CD14-positive monocyte (primary cell): ENCODE measurements at places on chromosomes 12 and 14.
A peak's percentile ranks its signal among the peaks of the same experiment; 100 is the strongest.

DNA sequence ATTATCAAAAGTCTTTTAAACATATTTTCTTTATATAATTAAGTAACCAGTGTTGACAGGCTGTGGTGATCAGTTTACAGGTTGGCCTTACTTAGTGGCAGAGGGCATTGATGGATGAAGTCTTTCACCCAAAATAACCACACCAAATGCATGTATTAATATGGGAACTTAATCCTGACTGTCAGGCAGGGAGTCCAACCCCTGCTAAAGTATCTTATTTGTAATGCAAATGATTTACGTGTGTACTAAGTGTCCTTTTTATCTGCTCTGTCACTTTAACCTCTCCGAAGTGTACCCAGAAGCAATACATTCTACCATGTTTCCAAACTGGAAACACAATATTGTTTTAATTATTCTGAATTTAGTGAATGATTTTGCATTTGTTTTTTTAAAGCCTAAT, 1.4 kb downstream of the MYBPC1 start:
- DNase-seq = no peak

GRCh38 chr14:64756712-64757111, 52.5 kb downstream of the PLEKHG3 start:
- no peak for DNase-seq

DNA sequence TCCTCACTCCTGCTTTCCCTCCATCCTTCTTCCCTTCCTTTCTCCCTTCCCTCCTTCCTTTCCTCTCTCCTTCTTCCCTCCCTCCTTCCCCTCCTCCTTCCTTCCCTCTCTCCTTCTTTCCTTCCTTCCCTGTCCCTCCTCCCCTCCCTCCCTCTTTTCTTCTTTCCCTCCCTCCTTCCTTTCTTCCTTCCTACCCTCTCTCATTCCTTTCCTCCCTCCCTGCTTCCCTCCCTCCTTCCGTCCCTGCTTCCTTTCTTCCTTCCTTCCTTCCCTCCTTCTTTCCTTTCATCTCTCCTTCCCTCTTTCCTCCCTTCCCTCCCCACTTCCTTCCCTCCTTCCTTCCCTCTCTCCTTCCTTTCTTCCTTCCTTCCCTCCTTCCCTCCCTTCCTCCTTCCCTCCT, 39.0 kb downstream of the NOS1 start:
- DNase-seq = no peak

DNA sequence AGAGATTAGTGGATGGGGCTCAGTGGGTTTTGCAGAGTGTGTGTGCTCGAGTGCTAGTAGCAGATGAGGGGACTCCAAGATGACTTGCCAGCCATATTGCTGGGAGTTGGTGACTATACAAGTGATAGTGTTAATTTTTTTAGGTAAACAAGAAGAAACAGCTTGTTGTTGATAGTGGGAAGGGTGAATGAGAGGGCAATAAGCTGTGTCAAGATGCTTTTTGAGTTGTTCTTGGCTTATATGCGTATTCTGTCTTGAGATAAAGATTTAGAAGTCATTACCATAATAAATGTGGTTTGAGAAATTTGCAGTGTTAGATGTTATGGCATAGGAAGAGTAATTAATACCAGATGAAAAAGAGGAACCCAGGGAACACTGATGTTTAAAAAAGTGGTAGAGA, 75.3 kb downstream of the RCOR1 start:
- no peak for DNase-seq

DNA sequence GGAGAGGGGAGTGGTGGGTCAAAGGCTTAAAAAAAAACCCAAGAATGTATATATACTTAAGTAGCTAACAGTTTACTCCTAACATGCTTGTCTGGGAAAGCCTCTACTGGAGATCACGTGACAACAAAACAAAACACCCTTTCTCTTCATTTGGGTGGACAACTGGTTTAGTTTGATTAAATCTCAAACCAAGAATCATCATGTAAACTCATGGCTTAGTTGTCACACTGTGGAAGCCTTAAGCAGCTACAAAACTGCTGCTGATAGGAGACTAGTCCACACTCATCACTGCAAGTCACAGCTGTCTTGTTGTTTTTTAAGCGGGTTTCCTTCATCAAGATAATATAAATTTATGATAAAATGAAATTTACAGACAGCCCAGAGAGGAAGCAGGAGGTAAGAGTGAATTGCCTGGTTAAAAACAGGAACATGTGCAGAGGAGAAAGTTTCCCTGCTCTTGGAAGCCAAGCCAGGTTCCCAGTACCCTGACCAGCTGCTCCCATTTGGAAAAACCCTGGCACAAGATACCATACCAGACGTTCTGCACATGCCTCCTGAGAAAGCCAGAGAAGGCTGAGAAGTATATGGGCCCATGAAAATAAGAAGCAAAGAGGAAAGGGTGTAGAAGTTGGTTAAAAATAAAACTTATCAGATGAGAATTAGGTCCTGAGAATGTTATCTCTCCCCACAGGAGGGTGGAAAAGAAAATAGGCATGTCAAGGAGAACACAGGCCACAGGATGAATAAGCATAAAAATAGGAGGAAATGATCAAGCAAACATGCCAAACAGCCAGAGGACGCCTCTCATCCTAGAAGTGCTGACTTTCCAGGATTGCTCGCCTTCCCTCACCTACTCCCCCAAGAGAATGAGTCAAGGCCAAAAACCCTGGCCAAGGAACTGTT, 34.0 kb downstream of the EGLN3 start:
- DNase-seq = no peak

GRCh38 chr12:34400986-34401658, 378.8 kb downstream of the ALG10 start:
- DNase-seq = no peak

- no peak for DNase-seq
These were observed 166.1 kb upstream of the E2F7 start for GRCh38 chr12:77231501-77231918.

GRCh38 chr14:64095620-64096019, 198.6 kb downstream of the ESR2 start:
- DNase-seq = no peak

DNA sequence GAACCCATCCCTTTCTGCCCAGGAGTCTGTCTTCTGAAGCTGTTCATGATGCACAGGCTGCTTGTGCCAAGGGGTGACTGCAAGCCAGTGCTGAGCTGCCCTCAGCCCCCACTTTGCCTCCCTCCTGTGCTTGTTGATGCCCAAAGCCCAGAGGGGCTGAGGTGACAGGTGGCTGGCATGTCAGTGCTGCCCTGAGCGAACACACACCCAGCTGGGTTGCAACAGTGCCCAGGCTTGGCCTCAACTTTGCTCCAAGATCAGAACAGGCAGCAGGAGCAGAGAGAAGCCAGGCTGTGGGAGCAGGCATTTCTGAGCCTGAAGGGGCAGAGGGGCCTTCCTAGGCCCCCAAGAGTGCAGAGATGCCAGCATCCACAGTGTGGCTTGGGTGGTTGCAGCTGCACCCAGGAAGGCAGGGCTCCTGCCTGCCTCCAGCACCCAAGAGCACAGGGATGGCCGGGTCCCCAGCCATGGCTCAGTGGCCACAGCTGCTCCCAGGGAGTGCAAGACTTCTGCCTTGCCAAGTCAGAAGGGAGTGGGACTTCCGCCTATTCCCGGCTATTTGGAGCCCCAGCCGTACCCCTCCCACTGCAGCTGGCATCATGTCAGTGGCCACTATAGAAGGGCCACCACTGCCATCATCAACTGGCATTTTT, 83.1 kb downstream of the SLC16A7 start:
- no peak for DNase-seq

- DNase-seq = no peak
These were observed 176.6 kb downstream of the FOXN3 start for GRCh38 chr14:89240414-89240813.

GRCh38 chr12:31323391-31324115, 2.4 kb downstream of the SINHCAF start:
- DNase-seq = peak; percentile 72

GRCh38 chr14:90620568-90621077, 195.6 kb downstream of the TTC7B start:
- no peak for DNase-seq

GRCh38 chr12:45351921-45352670, 136.2 kb downstream of the ANO6 start:
- no peak for DNase-seq

DNA sequence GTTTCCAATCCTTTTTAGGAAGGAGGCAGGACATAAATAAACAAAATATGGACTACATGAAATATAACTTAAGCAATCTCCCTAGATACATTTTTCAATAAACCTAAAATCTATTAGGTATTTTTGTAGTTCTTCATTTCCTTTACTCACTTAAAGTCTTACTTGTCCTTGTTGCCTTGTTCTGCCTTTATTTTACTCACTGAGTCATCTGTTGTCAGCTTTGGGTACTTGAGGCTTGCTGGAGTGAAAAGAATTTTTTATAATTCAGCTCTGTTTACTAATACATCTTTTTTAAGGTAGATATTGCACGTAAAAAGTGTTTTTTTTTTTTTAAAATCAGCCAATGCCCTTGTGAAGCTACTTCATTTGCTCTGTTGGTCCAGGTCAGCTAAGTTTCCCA, 216.2 kb downstream of the PELI2 start:
- peak; percentile 26 for DNase-seq

DNA sequence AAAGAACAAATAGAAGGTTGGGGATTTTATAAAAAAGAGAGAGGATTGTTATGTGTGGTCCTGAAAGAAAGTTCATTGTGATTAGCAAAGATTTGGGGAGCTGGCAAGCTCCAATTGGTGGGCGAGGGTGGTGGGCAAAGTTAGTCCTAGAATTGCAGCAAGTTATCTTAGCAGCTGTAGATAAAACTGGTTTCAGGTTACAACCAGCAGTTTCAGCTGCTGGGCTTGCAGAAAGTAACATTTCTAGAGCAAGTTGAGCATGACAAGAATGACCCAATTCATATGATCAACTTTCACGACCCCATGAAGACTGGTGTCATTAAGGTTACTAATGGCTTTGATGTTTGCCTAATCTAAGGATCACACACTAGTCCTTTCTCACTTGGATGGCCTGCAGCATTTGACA, 177.9 kb upstream of the NUDT4 start:
- DNase-seq = no peak

GRCh38 chr12:123388177-123388950, 4.4 kb downstream of the KMT5A start:
- DNase-seq = peak; percentile 51

DNA sequence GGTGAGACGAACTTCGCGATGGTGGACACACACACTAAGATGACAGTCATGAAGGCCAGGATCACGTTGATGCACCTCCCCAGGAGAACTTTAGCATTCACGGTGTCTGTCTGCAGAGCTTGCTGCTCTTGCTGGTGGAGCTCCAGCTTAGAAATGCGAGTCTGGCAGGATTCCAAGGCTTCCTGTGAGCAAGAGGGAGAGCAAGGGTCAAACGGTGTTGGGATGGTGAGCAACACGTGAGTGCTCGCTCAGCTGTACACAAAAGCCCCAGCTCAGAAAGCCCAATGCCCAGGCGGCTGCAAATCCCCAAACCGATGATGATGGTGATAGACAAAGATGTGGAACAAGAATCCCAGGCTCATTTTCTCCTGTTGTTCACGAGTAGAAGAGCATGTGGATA, 78.8 kb downstream of the TMCC3 start:
- DNase-seq = no peak

DNA sequence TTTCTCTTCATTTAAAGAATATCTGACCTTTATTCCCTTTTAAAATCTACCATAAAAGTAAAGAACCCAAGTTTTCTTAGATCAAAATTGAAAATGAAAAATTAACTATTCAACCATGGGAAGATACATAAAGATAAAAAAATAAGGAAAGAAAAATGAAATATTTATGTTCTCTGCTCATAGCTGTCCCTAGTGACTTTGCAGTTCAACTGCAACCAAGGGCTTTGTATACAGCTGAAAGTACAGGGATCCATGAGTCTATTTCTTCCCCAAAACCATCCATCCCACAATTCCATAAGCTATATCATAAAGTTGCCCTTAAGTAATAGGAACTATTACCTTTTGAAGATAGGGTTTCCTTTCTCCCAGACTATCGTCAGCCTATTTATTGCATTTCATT, 113.1 kb downstream of the ITPR2 start:
- DNase-seq = no peak

- no peak for DNase-seq
These were observed 9.1 kb downstream of the CEP170B start for GRCh38 chr14:104874110-104874531.
